ENCODE measurements at places on chromosomes 7 and 10.

DNA sequence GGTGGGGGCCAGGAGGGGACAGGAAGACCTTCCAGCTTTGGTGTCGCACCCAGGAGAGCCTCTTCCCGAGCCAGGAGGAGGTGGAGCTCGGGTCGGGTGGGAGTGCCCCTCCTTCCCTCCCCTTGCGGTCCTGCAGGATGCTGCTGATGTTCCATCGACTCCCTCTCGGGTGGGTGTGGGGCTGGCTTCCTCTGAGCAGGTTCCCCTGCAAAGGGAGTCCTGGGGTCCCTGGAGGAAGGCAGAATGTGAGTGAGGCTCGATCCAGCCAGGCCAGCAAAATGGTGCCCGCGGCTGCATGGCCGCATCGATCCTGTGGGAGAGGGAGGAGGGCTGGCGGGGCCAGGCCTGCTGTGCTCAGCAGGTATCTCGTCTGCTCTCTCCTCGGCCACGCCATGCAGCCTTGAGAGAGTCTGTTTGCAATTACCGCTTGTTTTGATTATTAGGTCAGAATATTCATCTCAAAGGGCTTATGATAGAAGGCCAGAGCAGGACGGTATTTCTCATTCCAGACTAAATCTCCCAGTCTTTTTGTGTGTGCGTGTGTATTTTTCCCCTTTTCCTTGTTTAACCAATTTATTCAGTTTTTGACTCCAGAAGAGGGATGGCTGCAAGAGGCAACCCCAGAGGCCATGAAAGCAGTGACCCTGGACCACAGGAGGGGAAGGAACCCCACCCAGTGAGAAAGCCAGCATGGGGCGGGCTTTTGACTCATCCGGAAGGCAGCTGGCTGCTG lies 137.3 kb upstream of the ZMIZ1 start:
- DNase-seq: no peak

DNA sequence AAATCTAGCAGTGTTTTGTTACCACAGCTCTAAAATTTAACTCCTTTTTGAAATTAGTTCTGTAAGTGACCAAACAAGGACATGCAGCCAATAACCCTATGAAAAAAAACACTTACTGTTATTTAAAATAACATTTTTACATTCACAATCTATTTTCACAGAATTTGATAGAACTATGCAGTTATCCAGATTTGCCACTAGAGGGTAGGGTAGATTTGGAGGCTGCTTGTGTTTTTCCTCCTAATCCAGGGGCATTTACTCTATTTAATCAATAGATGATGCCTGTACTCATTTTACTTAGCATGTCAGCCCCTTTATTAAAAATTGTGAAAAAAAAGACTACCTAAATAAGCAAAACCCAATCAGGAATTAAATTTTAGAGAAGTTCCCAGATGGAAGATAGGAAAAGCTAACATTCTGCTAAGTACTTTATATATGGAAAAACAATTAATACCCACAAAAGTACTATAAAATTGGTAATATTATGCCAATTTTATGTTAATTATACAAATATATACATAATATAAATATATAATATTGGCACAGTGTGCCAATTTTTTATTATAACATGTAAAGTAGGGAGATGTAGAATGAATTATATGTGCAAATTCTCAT lies 18.1 kb upstream of the LIPK start:
- peak; percentile 44 for DNase-seq

DNA sequence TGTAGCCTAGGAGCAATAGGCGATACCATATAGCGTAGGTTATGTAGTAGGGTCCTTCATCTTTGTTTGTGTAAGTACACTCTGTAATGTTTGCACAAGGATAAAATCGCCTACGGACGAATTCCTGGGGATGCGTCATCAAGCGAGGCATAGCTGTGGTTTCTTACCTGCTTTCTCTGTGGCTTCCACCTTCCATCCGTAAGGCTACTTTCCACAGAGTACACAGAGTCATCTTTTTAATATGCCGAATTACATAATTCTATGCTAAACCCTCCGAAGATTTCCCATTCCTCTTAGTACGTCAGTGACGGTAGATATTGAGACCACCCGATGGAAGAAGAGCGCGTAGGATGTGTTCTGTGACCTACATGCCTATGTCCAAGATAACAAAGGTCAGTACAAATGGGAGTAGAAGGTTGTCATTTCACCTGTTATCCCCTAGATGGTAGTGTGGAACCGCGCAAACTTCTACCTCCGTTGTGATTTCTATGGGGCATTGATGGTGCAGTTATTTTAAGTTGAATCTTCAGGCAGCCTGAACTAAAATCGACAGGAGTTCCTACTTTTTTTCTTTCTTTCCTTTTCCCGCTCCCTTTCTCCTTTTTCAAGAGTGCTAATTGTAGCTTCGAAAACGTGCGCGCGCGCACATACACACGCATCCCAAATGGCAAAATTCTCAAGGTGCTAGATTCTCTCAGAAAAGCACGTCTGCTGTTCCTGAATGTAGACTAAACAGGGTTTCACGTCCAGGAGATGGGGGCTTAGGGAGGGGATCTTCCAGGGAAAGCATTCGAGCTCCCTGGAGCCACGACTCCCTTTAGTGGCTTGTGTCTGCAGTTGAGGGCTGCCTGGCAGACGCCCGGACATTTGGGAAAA lies 111.7 kb upstream of the MBL2 start:
- peak; percentile 90 for DNase-seq

- no peak for DNase-seq
Observed at GRCh38 chr10:79298403-79299244, 48.6 kb upstream of the PPIF start.

DNA sequence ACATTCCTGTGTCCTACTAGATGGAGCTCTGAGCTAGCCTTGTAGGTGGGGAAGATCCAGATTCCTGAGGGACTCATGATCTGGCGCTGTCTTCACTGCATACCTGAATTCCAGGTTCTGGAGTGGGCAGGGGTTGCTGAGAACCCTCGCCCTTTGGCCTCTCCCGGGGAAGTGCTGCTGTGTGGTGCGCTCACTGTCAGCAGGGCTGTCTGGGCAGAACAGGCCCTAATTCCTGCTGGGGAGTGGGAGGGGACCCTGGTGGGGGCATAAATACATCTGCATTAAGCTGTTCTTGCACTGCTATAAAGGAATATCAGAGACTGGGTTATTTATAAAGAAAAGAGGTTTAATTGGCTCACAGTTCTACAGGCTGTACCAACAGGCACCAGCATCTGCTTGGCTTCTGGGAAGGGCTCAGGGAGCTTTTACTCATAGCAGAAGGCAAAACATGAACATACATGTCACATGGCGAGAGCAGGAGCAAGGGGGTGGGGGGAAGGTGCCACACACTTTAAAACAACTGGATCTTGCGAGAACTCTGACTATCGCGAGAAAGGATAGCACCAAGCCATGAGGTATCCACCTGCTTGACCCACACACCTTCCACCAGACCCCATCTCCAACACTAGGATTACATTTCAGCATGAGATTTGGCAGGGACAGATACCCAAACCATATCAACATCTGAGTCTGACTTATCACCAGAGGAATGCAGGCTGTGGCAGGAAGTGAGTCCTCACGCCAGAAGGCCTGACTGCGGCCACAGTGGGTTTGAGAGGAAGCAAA lies 115.0 kb downstream of the ADCY1 start:
- no peak for DNase-seq

GRCh38 chr7:158228986-158229385 lies 358.6 kb downstream of the PTPRN2 start:
- DNase-seq: no peak

DNA sequence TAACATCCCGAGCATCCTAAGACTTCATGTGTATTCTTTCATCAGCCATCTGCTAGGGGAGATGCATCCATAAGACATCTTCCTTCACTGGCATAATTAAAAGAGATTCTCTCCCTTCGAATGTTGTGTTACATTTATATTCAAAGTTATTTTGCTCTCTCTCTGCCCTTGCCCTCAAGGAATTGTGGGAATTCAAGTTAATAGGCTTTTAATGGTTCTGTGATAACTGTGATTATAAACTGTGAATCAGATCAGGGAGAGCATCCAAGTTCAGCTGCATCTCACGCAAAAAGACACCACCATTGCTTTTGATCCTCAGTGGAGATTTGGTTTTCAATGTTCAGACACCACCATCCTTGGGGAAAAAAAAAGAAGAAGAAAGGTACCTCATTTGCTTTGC lies 9.2 kb upstream of the TEX36 start:
- DNase-seq: no peak

- no peak for DNase-seq
Observed at GRCh38 chr7:29255199-29255878, 60.8 kb downstream of the CHN2 start.
